ENCODE measurements at places on chromosomes 7 and 10.

DNA sequence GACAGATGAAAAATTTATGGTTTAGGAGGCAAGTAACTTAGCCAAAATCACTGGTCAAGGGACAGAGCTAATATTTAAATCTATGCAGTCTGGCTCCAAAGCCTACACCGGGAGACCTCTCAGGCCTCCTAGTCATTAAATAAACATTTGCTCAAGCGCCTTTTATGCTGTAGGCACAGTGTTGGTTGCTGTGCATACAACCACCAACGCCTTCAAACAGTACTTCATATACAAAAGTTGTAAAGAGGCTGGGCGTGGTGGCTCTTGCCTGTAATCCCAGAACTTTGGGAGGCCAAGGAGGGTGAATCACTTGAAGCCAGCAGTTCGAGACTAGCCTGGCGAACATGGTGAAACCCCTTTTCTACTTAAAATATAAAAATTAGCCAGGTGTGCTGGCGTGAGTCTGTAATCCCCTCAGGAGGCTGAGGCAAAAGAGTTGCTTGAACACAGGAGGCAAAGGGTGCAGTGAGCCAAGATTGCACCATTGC lies 159.8 kb downstream of the MAGI2 start:
- no peak for DNase-seq

GRCh38 chr10:60856405-60856804 lies 78.1 kb downstream of the CDK1 start:
- DNase-seq: no peak

DNA sequence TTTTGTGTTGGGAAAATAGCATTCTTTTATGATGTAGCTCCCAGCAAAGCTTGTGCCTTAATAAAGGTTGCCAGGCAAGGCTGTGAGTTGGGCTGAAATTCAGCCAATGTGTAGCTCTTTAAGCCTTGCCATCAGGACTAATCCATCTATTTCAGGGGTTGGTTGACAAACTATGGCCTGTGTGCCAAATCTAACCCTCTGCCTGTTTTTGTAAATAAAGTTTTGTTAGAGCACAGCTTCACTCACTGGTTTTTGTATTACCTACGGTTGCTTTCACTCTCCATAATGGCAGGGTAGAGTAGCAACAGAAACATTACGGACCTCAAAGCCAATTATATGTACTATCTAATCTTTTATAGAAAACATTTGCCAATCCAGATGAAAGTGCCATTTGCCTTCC lies 638.1 kb upstream of the POT1 start:
- DNase-seq: no peak

GRCh38 chr10:131430716-131431412 lies 119.3 kb upstream of the TCERG1L start:
- DNase-seq: no peak

DNA sequence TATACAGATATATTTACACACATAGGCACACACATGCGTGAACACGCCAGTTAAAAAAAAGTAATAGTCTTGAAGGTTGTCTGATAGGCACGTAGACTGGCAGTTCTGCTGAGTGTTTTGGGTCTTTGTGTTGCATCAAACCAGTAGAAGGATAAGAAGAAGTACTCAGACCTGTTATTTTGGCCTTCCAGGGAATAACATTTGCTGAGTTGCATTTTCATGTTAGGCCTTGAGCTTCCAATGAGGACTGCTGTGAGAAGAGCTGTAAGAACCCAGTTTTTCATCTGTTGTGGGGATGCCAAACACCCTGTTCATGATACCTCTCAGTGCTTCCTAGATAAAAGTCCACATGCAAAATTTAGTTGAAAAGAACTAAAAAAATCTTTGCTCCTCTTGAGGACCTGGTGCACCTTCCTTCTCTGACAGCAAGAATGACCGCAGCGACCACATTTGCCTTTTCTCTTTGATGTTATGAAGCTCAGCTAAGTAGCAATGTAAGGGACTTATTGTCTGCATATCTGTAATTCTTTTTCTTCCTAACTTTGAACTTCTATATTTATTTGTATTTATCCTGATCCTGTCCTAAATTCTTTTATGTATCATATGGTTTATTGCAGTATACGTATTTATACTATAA lies 27.2 kb downstream of the HIPK2 start:
- DNase-seq: peak; percentile 22

DNA sequence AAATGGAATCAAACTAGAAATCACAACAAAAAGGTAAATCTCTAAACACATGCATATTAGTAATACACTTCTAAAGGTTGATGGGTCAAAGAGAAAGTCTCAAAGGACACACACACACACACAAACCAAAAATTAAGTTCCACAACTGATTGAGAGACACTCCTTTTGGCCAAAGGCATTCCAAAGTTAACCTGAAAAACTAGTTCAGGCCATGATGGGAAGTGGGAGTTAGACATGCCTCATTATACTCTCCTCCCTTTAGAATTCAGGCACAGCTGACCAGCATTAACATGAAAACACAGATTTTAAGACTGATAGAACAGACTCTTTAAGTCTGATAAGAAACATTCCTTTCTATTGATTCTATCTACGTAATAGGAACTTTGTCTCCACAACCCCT lies 332.4 kb upstream of the IGFBP3 start:
- no peak for DNase-seq

- DNase-seq: no peak
Observed at GRCh38 chr7:134016223-134016941, 110.8 kb upstream of the LRGUK start.

DNA sequence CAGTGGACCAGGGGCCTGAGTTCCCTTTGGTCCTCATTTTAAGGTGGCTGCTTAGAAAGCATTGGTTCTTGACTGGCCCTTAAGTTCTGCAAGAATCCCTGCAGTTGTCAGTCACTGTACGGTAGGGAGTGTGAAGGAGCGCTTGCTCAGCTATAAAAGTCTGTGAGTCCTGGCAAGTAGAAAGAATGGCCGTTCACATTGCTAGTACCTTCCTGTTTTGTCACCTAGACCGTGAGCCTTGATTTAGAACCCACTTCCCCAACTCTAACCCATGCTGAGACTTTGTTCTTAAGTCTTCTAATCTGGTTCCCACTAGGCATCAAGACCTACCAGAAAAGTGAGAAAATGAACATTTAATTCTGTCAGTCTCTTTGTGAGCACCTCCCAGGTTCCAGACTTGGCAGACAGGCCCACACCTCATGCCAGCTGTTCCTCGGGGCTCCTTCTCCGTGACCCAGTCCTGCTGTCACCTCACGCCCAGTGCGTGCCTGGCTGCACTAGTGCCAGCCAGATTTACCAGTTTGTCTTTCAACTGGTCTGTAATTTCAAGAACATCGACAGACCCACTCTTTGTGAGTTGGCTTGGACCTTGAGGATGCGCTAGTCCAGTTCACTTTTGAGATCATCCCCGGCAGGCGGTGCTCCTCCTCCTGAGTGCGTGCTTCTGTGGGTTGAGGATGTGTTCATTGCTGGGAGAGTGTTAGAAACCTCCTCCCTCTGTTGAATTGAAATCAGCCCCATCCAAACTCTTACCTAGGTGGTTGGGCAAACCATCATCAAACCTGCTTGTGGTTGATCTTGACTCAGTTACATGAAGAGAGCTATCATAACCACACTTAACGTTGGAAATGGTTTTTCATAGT lies 78.5 kb downstream of the SHH start:
- no peak for DNase-seq

DNA sequence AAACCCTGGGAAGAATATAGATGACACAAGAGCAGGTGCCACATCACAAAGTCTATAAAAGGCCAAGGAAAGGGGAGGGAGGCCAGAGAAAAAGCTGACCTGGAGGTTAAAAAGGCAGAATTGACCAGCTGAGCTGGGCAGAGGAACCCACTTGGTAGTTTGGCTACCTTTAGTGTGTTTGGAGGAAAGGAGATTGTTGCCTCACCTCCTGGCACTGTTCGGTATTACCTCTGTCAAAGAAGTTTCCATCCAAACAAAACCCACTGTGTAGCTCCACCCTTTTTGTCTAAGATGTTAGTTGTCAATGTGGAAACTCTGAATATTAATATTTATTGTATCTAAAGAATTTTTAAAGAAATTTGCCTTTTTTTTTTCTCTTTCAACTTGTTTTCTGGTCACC lies 23.4 kb downstream of the ENTPD7 start:
- no peak for DNase-seq

DNA sequence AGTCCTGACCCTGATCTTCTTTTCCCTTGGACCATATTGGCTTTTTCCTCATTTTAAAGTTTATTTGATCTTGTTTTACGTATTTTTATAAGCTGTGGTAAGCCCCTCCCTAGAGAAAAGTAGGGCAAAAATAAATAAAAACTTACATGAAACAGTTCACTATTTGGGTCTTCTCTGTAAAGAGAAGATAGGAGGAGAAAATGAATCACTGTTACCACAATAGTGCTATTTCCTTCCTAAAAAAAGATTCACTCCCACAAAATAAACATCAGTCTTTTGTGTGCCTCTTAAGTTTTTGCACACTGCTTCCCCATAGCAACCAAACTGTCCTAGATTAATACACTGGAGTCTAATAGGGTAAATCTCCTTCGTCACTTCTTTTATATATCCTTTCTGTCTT lies 1.4 kb upstream of the SVIL start:
- DNase-seq: peak; percentile 65

DNA sequence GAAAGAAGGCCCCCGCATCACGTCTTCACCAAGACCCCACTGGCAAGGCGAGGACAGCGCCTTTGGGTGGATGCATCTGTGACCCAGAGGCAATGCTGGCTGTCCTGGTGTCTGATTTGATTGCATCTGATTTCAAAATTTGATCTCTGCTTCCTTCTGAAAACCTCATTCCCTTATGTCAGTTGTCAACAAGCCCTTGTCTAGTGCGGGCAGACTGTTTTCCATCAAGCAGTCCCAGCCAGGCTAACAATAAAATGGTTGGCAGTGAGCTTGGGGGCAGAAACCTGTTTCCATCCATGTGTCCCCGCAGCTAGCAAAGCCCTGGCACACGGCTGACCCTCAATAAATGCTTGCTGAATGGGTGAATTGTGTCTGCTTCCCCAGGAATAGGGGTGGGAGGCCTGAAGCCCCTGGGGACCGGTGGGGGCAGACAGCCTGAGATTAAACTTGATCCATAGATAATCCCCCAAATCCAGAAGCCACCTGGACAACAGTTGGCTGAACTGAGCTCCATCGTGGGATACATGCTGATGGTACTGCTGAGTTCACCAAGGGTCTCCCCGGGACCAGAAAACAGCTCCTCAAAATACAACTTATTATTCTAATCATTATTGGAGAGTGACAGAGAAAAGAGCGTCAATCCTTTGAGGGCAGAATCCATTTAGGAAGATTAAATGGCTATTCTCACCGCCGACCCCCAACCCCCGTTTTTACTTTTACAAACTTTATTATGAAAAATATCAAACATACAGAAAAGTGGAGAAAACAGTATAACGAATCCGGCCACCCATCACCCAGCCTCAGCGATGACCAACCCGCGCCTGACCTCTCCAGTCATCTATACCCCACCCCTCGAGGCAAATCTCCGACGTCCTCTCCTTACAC lies 912 bp upstream of the DUSP5 start:
- DNase-seq: no peak

DNA sequence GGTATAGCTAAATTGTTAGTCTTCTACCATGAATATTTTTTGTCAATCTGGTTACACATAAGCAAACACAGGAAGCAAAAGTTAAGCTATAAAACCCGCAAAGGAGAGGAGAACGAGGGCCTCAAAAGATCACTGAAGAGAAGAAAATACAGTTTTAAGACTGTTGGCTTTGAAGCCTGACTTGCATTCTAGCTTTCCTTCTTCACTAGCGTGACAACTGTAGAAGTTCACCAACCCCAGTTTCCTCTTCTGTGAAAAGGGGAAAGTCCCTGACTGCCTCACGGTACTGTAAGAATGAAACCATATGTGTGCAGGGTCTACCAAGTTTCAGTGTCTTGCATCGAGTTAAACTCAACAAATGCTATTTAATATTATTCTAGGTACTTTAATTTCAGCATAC lies 7.5 kb upstream of the LRRN3 start:
- peak; percentile 76 for DNase-seq

DNA sequence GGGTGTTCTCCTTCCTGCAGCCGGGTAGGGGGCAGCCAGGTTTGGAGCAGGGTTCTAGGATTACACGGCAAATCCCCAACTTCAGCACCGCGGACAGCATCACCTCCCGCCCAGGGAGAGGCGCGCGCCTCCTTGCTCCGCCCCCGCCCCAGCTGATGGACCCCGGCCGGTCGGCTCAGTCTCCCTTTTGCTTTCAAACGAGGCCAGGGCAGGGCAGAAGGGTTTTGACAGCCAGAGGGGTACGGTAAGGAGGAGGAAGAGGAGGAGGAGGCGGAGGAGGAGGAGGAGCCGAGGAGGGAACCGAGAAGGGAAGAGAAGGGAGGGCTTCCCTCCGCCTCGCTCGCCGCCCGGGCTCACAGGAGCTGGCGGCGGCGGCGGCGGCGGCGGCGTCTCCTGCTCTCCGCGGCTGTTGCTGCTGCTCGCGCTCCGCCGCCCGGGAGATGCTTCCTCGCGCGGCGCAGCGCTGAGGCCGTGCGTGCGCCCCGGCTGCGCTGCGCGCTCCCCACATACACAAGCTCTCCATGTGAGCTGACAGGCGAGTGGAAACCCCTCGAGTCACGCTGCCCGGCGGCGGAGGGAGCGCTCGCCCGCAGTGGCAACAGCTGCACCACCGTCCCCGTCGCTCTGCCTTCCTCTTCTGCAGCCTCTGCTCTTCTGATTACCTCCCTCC lies 615 bp upstream of the CNTNAP2 start:
- DNase-seq: no peak

DNA sequence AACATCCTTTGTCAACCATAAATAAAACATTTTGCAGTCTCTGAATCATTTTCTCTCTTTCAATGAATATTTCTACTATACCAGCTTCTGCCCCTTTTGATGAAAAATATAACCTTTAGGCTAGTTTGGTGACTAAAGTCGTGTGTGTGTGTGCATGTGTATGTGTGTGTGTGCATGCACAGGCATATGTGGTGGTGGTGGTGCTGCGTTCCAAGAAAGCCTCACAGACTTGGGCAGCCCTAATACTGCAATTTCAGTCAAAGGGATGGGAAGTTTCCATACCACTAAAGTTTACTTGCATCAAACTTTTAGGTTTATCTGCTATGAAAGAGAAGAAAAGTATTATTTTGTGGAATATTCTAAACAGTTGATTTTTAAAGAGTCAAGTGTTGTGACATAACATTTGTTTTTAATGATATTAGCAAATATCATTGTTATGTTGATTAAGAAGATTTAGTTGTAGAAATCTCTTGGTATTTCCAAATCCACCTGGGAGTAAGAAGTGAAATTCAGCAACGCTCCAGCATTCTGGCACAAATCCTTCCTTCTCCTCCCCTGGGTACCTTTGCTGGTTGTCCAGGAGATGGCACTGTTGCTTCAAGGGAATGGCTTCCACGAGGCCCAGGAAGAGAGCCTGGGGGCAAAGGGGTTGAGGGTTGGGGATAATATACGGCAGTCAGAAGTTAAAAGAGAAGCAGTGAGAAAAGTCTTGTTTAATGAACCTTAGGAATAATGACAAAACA lies 41.5 kb downstream of the ASB4 start:
- DNase-seq: peak; percentile 14

GRCh38 chr10:131838966-131839742 lies 61.7 kb upstream of the PPP2R2D start:
- no peak for DNase-seq

GRCh38 chr7:4683043-4683883 lies 1.2 kb downstream of the FOXK1 start:
- DNase-seq: peak; percentile 29

Data from CD4-positive, alpha-beta T cell treated with Interleukin-17A for 1 hour (primary cell).